ENCODE measurements at places on chromosomes 4 and X.

DNA sequence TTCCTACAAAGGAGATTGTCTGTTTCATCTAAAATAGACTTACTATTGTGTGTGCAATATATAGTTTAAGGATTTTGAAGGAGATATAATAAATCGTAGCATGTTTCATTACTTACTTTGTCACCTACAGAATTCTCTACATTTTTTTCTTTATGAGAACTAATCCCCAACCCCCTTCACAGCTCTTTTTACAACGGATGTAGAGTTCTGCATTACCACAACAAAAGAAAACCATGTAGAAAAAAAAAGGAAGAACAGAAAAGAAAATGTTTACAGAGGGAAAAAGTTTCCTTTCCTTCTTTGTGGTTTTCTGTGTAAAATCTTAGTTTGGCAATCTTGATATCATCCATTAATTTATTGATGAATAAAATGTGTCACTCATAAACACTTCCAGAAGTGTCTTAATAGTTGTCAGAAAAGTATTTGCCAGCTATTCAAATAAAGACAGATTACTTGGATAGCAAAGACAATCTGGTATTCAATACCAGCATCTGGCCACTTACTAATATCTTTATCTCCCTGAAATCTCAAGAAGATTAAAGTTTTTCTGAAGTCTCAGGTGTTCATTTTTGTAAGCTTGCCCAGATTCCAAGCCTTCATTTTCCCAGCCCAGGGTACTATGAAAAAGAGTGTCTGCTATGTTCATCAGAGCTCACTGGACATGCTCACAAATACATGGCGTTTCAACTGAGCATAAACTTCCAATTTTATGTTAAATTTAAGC lies 806.8 kb downstream of the PCDH19 start:
- DNase-seq: no peak

DNA sequence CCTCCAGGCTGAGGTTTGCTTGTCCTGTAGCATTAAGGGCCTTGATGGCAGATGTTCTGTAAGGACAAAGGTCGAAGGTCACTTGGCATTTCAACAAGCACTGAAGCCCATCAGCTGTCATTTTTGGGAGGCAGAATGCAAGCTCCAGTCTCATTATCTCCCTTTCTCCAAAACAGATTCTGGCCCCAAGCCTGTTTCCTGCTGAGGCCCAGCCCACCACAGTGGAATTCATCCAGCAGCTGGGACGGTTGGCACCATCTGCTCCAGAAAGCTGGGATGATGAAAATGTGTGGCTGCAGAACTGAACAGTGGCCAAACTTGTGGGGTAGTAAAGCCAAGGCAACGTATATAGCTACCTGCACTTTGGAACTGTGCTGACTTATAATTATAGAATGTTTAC lies 17.7 kb upstream of the PPEF2 start:
- peak; percentile 78 for DNase-seq

DNA sequence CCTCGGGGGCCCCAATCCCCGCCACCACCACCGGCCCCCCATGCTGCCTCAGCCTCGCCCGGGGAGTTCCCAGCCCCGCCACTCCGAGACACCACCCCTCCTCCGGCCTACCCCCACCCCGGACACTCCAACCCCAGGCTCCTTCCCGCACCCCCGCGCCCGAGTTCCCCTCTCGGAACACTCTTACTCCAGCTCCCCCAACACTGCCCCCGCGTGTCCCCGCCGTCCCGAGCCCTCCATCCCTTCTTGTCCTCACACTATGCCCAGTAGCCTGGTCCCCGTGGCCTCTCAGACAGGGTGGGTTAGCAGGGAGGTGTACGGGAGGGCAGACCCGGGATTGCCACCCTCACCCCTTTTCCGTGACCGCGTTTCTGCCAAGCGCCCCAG lies 276.1 kb downstream of the BCOR start:
- DNase-seq: no peak

DNA sequence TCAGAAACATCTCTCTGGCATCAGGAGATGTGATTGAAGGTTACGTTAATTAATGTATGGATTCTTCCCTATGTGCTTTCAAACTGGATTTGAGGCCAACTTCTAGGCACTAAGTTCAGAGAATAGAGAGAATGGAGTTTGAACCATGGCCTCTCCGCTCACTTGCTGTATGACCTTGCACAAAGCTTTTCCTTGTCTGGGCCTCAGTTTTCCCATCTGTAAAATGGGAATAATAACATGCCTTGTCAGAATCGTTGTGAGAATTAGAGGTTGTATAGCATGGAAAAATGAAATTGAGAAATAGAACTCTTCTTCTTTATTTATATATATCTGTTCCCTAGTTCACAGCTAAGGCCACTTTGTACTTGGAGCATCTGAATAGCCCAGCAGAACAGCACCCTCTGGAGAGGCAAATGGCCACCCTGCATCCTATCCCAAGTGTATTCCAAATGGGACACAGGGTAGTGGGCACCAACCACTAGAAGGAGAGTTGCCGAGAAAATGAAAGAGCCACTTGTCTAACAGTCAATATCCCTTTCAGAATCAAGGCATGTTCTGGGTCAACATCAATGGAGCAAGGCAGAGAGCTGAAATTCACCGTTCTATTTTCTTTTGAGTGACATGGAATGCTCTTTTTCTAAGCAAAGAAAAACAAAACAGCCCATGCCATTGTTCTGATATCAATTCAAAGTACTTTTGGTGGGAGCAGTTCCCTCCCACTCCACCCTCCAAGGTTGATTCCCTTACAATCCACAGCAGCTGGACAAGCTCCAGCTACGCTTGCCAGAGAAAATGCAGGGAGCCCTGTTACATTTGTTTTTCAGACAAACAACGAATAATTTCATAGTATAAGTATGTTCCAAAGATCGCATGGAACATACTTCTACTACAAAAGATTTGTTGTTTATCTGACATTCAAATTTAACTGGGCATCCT lies 23.3 kb upstream of the MTM1 start:
- no peak for DNase-seq

GRCh38 chrX:111652719-111653118 lies 28.3 kb upstream of the ALG13 start:
- DNase-seq: no peak

DNA sequence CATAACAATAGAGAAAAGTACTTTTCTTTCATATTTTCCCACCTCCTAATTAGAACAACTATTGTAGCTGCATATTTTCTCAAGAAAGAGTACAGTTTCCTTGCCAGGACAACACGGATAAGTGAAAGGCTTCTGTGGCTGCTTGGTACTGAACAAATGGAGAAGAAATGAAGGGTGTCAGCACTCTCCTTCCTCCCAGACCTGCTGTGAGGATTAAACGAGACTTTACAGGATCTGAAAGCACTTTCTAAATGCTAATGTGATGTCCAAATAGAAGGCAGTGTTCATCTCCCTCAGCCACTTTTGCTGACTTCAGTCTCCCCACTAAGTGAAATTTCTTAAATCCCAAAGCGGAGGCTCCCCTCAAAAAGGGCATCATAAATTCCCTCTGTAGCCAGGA lies 13.9 kb downstream of the NIPAL1 start:
- DNase-seq: no peak

- DNase-seq: no peak
These were observed 259.1 kb downstream of the C4orf33 start for GRCh38 chr4:129355031-129355430.

GRCh38 chrX:63258144-63258543 lies 93.0 kb downstream of the SPIN4 start:
- DNase-seq: no peak

DNA sequence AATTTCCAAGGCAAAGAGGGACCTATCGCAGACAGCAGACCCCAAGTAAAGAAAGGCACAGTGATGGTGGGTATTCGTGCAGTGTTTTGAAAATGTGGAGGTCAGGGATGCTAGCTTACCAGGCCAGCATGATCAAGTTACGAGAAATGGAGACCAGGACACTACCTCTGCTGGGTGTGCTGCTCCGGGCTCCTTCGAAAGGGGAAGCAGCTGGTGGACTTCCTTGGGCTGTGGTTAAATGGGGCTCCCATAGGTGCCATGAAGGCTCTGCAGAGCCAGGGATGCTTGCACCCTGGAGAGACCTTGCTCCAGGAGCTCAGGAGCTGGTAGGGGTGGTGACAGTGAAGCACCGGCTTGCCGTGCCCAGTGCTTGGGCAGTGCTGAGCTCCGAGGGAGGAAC lies 68.8 kb downstream of the TBL1X start:
- DNase-seq: no peak

GRCh38 chr4:106677213-106677612 lies 308.6 kb upstream of the GIMD1 start:
- no peak for DNase-seq

DNA sequence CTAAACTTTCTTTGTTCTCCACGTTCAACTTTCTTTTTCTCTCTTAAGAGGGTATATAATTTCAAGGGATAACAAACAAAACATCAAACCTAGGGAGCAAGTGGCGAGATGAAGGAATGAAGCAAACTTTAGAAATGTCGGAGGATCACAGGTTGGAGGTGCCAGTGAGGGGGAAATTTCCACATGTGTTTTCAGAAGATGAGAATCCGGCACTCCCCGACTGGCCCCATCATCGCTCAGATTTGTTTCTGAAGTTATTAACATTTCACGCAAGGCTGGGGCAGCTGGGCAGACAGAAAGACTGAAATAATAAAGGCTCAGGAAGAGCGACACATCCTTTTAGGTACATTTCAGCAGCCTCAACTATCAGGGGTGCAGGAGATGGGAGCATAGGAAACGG lies 134.9 kb downstream of the SMIM20 start:
- DNase-seq: no peak

- no peak for DNase-seq
These were observed 67.4 kb downstream of the CRMP1 start for GRCh38 chr4:5825321-5826041.

DNA sequence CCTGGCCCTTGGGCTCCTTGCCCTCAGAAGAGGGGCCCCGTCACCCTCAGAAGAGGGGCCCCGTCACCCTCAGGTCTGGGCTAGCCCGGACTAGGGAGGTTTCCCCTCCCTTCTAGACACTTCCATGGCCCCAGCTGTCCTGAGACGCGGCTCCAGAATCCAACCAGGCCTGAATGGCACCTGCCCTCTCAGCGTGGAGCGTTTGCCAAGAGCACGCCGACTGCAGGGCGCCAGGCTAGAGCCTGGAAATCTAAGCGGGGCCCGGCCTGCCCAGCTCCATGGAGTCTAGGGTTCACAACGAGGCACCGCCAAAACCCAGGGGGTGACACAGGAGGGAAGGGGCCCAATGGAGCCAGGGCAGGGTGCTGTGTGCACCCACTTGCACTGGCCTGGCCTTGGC lies 7.8 kb upstream of the ATP2B3 start:
- DNase-seq: no peak

GRCh38 chr4:16100833-16101232 lies 17.0 kb upstream of the PROM1 start:
- DNase-seq: no peak

DNA sequence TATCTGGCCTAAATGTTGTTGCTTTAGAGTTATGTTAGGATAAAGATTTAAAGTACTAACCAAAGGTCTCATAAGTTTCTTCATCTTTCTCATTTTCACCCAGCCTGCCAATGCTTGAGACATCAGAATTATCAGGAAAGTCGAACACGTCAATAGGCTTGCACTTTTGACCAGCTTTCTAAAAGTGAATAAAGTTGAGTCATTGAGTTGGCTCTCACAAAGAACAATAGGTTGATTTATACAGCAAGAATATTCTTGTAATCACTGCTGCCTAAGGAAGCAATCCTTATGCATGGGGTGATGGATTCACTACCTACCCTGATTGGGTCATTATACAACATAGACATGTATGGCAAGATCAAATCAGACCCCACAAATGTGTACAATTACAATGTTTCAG lies 5.0 kb downstream of the CENPU start:
- DNase-seq: no peak

DNA sequence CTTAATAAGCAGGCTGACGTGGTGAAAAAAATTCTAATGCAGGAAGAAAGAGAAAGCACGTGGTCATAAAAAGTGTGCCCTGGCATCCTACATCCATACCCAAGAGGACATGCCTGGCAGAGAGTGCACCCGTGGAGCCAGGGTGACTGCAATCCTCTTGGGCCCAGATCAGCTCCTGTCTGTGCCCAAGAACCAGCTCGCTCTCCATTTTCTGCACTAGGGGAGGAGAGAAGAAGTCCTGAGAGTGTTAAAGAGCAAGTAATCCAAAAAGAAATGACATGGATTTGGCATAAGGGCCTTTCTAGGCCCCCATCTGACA lies 483.1 kb downstream of the BCOR start:
- DNase-seq: no peak

- DNase-seq: no peak
These were observed 6.4 kb upstream of the SMIM9 start for GRCh38 chrX:154840856-154841255.

- DNase-seq: no peak
These were observed 14.6 kb downstream of the ATP10D start for GRCh38 chr4:47499700-47500099.

GRCh38 chr4:53908661-53909078 lies 155.7 kb downstream of the CHIC2 start:
- peak; percentile 42 for DNase-seq

DNA sequence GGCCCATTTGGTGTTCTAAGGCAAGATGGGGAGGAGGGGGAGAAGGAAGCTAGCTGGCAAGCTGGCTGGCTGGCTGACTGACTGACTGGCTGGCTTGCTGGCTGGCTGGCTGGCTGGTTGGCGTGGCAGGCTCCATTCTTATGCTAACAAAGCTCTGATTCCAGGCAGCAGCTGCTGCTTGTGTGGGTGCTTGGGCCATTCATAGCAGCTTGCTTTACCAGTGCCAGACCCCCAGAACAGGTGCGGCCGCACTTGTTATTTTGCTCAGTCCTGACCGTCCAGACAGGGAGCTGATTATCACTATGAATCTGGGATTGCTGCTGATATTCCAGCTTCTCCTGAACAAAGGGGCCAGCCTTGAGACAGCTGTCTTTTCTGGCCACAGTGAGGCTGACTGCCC lies 131.2 kb upstream of the PAK3 start:
- DNase-seq: peak; percentile 68

DNA sequence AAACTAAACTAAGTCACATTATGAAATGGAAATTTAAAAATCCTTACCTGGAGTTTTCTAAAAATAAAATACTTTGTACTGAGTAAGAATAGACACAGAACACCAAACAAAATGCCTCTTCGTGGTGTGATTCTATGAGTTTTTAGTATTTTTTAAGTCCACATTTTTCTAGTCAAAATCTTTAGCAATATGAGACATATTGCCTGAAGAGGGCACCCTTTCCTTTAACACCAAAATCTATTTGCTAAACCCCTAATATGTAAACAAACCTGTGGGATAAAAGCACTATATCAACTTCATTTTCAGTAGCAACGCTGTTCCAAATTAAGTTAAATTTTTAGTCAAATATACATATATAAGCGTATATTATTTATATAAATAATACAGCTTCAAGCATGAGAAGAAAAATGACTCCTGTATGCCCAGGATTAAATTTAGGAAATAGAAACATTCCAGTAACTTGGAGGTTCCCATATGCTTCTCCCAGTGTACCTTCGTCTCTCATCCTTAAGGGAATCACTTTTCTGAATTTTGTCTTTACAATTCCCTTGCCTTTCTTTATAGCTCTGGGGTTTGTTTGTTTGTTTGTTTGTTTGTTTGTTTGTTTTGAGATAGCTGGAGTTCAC lies 23.0 kb upstream of the PGM2 start:
- no peak for DNase-seq

- DNase-seq: no peak
These were observed 65.2 kb downstream of the PRDM5 start for GRCh38 chr4:120857312-120857711.

- no peak for DNase-seq
These were observed 17.7 kb downstream of the MND1 start for GRCh38 chr4:153362184-153362583.
